ENCODE measurements at places on chromosomes 5 and 9.

GRCh38 chr9:121645853-121646807, 5.3 kb upstream of the DAB2IP start:
- no peak for DNase-seq

- DNase-seq, result no peak
These were observed at the start of gene PCDHB7 for GRCh38 chr5:141172381-141173204. Gene PCDHB7, plus strand, starts transcription at chr5:141172644. Its CDS starts 192 bp downstream, at chr5:141172836.

DNA sequence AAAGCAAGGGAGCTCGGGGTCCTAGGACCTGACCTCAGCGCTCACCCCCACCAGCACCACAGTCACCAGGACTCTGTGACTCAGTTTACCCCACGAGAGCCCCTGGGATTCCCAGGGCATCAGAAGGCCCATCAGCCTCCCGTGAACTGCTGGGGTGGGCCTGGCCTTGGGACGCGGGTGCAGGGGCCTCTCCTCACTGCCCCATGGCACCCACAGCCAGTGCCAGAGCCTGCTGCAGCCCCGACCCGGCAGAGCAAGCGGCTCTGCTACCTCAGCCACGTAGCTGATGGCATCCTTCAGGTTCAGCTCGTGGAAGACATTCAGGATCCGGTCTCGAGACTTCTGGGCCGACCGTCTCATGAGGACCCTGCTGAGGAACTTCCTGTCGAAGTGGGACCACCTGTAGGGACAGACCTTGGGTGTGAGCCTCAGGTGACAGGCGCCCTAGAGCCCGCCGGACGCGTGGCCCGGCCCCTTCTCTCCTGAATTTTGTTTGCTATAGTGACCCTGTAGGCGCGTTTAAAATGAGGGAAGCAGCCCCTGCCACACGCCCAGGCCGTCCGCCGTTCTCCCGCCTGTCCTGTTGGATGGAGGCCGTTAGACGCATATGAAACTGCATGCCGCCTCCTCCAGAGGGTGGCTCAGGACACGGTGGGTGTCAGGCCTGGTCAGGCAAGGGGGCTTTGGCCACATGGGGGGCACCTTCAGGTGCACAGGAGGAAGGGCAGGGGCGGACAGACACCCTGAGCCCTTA, 36.8 kb downstream of the EXOC3 start:
- no peak for DNase-seq

GRCh38 chr5:135488727-135489465, 36.7 kb upstream of the TIFAB start:
- peak; percentile 72 for DNase-seq

DNA sequence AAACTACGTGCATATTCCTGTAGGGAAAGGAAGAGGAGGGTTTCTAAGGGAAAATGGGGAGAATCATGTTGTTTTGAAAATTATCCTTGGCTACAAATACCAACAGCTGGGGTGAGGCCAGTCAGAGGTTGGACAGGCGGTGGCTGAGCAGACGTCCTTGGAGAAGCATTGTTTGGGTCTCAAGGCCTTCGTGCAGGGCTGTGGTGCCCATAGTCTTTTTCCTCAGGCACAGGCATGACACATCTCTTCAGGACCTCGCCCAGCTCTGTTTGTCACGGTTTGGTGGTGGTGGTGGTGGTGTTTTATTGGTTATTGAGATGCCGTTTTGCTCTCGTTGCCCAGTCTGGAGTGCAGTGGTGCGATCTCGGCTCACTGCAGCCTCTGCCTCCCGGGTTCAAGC, 27.8 kb upstream of the EGFL7 start:
- no peak for DNase-seq

- DNase-seq, result no peak
These were observed 2.9 kb downstream of the P4HA2 start for GRCh38 chr5:132224716-132225115.

- DNase-seq, result no peak
These were observed at the start of gene SPINK13 for GRCh38 chr5:148268566-148268965. Gene SPINK13, plus strand, starts transcription at chr5:148268794. Its CDS starts 1,279 bp downstream, at chr5:148270073.

DNA sequence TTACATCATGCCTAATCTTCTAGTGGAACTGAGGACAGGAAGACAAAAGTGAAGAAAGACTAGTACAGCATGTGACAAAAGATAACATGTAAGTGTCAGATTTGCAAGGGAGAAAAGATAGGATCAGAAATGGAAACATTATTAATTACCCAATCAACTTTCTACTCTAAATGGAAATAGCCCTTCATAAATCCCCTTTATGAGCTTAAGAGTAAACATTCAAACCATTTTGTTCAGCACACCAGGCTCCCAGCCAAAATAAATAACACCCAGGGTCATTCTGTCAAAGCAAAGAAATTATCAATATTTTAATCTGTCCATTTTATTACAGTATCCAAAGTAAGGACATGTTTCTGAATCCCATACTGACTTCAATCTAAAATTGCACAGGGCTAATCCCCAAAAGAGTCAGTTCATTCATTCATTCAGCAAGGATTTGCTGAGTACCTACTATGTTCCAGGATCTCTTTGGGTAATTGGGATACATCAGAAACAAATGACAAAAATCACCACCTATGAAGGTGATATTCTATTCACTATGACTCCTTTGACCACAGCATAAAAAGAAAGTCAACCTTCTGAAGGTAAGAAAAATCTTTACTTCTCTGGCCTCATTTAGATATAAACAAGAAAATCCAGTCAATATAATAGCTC, 5.3 kb downstream of the PRELID2 start:
- DNase-seq, result no peak

GRCh38 chr5:58071566-58071965, 388.3 kb downstream of the PLK2 start:
- no peak for DNase-seq

DNA sequence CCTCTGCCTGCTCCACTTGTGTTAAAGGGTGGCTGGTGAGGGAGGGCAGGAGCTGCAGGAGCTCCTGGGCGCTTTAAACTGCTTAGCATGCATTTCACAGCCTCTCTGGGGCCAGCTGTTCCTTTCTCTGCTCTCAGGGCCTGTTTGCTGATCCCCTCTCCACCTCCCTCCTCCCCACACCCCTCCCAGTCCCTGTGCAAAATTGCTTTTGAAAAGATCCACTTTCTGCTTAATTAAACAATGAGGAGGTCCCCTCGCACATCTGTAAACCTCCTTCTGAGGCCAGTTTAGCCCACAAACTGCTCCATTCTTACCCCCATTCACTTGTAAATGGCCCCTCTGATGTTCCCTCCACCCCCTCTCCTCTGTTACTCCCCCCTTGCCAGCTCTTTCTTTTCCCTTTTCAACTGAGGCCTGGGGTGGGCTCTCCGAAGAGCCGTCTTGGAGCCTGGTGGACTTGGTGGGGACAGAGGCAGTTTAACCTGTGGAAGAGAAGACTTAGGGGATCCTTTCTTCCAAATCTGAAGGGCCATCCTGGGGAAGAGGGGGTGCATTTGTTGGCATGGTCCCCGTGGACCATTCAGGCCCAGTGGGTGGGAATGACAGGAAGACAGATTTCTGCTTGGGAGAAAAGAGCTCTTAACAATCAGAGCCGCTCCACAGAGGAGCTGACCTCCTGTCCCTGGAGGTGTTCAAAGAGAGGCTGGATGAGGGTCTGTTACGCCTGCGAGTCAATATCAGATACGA, 12.0 kb downstream of the URM1 start:
- no peak for DNase-seq

DNA sequence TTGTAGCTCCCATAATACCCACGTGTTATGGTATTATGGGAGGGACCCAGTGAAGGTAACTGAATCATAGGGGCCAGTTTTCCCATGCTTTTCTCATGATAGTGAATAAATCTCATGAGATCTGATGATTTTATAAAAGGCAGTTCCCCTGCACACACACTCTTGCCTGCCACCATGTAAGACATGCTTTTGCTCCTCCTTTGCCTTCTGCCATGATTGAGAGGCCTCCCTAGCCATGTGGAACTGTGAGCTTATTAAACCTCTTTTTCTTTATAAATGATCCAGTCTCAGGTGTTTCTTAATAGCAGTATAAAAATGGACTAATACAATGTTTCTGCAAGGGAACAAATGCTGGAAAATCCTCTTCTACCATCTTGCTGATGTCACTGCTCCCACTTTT, 10.1 kb upstream of the HSDL2 start:
- DNase-seq, result no peak

- no peak for DNase-seq
These were observed 24.2 kb upstream of the ELAVL2 start for GRCh38 chr9:23850242-23850689.

- no peak for DNase-seq
These were observed 62.8 kb upstream of the LMX1B start for GRCh38 chr9:126550891-126551351.

GRCh38 chr5:55101556-55102276, 730 bp upstream of the GZMA start:
- DNase-seq, result no peak
